ENCODE measurements at places on chromosomes 16 and 17. TPM values are rescaled to one million over a fixed set of nuclear protein-coding genes. Genes with fewer than 3 reads are reported as not detected.

DNA sequence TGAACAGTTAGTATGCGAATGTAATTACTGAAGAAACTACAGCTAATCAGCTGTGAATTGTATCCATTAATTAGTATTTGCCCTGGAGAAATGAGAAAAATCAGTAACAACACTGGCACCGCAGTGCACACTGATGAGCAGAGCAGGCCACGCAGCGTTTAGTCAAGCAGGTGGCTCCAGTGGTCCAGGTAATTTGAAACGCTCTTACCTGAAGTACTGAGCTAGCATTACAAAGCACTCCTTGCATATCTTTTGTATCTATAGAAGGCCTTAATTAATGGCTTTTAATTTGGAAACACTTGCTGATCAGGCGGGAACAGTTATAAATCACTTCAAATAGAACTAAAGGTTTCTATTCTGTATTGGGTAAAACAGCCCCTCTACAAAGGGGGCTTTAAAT, 76.4 kb downstream of the TOX3 start:
- no peak overlapping the region for H3K27ac ChIP-seq
- no peaks in the 10 kb centered on the region for H3K36me3 ChIP-seq
- H3K4me3 ChIP-seq, result no peak overlapping the region
- H3K4me1 ChIP-seq, result no peaks in the 10 kb centered on the region
- H3K27me3 ChIP-seq, result no peaks in the 10 kb centered on the region

- H3K36me3 ChIP-seq, result no peaks in the 10 kb centered on the region
- H3K27me3 ChIP-seq, result no peaks in the 10 kb centered on the region
- no peaks in the 10 kb centered on the region for H3K4me1 ChIP-seq
- H3K27ac ChIP-seq, result no peak overlapping the region
Measured at GRCh38 chr17:78946131-78946530, 20.9 kb upstream of the TIMP2 start.

- peak overlapping the region; percentile 81 for H3K27ac ChIP-seq
- no peaks in the 10 kb centered on the region for H3K36me3 ChIP-seq
- peak overlapping the region; percentile 59 for H3K4me3 ChIP-seq
- no peak for DNase-seq
- H3K27me3 ChIP-seq, result no peaks in the 10 kb centered on the region
Measured at GRCh38 chr16:29789775-29790182, 772 bp upstream of the KIF22 start.

DNA sequence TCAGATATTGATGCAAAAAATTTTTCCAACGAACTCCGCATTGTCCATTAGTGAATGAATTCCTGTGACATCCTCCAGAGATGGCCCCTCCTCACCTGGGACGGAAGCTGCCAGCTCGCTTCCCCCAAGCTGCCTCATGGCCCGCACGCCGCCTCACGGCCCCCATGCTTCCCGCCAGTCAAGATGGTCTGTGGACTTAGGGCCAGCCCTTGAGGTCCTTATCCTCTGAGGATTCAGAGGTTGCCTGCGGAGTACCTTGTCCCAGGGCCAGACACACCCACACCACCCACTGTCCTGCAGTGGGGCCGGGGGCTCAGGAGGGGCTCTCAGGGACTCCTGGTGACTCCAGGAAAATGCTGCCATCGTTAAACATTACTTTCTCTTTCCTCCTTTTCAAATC, 73.6 kb downstream of the SEC14L1 start:
- no peak overlapping the region for H3K4me3 ChIP-seq
- H3K27me3 ChIP-seq, result no peaks in the 10 kb centered on the region
- no peak overlapping the region for H3K27ac ChIP-seq
- no peak for DNase-seq

DNA sequence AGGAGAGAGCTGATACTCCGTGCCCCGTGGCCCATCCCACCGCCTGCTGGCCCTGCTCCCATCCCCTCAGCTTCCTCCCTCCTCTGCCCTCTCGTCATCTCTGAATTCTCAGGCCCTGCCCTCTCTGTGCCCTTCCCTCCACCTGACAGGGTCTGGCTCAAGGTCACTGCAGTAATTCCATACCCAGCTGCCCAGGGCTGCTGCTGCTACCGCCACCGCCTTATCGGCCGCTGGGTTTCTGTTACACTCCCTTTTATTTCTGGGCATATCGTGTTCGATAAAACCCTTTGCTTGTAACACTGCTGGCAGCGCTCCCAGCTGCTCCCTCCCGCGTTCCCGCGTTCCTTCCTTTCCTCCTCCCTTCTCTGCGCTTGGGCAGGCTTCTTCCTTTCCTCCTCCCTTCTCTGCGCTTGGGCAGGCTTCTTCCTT, 1.2 kb downstream of the EPN3 start:
- no peak overlapping the region for H3K27ac ChIP-seq
- no peaks in the 10 kb centered on the region for H3K36me3 ChIP-seq
- no peaks in the 10 kb centered on the region for H3K27me3 ChIP-seq
- DNase-seq, result peak; percentile 75
- H3K4me1 ChIP-seq, result no peaks in the 10 kb centered on the region

- no peaks in the 10 kb centered on the region for H3K4me1 ChIP-seq
- no peak overlapping the region for H3K27ac ChIP-seq
- no peak for DNase-seq
- H3K4me3 ChIP-seq, result no peak overlapping the region
- H3K36me3 ChIP-seq, result no peaks in the 10 kb centered on the region
Measured at GRCh38 chr16:88597856-88598491, 27.8 kb downstream of the ZC3H18 start.

GRCh38 chr17:41404024-41404671, 6.7 kb upstream of the KRT31 start:
- H3K36me3 ChIP-seq, result no peaks in the 10 kb centered on the region
- H3K4me1 ChIP-seq, result no peaks in the 10 kb centered on the region
- H3K27me3 ChIP-seq, result no peaks in the 10 kb centered on the region

DNA sequence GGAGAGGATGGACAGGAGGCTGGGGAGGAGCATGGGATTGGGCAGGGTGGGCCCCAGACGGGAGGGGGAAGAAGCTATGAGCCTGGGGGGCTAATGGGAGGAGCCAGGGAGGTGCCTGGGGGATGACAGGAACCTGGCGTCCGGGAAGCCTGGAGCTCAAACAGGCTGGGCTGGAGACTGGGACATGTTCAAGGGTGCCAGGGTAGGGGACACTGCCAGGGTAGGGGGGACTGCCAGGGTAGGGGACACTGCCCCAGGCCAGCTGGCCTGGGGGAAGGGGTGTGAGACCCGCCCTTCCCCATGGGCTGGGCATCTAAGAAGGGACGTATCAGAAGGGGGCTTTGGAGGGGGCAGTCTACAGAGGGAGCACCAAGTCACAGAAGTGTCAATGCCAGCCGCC, 7.0 kb upstream of the FAM83G start:
- H3K4me1 ChIP-seq, result no peaks in the 10 kb centered on the region
- DNase-seq, result no peak
- no peak overlapping the region for H3K4me3 ChIP-seq
- no peaks in the 10 kb centered on the region for H3K36me3 ChIP-seq
- H3K27ac ChIP-seq, result no peak overlapping the region

DNA sequence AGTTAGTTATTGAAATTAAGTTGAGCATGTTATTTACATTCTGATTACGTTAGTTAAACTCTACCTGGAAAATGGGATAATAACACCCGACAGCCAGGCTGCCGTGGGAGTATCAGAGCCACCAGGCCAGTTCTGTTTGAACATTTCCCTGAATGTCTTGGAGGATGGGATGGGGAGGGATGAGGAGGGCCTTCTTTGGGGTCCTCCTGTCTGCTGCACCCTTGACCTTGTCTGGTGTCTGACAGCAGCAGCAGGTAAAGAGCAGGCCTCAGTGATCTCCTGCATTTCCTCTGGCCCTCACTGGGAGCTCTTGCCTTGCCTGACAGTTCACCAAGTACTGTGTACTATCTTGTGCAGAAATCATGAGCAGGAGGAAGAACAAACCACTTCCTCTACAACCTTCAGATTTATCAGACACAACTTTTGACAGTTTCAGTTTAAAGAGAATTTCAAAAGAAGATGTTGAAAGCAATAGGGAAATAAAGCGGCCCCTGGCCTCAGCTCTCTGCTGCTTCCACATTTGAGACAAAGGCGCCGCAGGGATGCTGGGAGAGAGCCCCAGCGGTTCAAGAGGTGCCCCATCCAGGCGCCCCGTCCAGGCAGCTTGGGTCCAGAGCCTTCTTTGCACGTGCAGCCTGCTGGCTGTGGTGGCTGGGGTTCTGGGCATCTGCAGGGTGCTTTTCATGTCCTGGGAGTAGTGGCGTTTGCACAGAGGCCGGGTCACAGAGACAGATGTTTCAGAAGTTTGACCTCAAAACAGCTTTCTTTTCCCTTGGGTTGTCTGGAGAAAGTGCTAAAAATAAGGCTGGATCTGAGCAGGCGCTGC, 25.3 kb downstream of the CMIP start:
- H3K27me3 ChIP-seq, result no peaks in the 10 kb centered on the region
- H3K4me1 ChIP-seq, result peaks cover 14% of the 10 kb centered on the region
- no peaks in the 10 kb centered on the region for H3K36me3 ChIP-seq
- H3K4me3 ChIP-seq, result no peak overlapping the region
- no peak for DNase-seq

- H3K4me1 ChIP-seq, result no peaks in the 10 kb centered on the region
- no peak overlapping the region for H3K27ac ChIP-seq
- H3K4me3 ChIP-seq, result no peak overlapping the region
- H3K27me3 ChIP-seq, result no peaks in the 10 kb centered on the region
- no peak for DNase-seq
Measured at GRCh38 chr16:55184052-55184451, 140.0 kb upstream of the IRX6 start.

- no peaks in the 10 kb centered on the region for H3K27me3 ChIP-seq
- no peak overlapping the region for H3K4me3 ChIP-seq
- H3K36me3 ChIP-seq, result no peaks in the 10 kb centered on the region
Measured at GRCh38 chr17:45770632-45771270, 13.4 kb upstream of the CRHR1 start.

DNA sequence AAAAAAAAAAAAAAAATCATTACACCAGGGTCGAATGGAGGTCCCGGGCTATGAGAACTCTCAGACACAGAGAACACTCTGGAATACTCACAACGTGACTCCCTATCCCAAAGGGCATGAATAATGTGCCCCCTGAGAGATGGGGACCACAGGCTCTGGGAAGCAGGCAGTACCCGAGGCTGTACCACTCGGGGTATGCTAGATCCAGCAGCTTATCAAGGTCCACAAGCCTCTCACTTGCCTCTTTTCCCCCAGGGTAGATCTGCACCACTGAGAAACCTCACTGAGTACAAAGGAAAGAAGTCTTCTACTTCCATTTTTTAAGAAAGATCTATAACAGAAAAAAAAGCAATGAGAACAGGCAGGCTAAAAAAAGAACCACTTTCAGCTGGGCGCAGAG, 40.5 kb downstream of the WDR59 start:
- no peaks in the 10 kb centered on the region for H3K27me3 ChIP-seq
- no peaks in the 10 kb centered on the region for H3K4me1 ChIP-seq
- H3K27ac ChIP-seq, result no peak overlapping the region
- DNase-seq, result no peak
- H3K36me3 ChIP-seq, result no peaks in the 10 kb centered on the region

DNA sequence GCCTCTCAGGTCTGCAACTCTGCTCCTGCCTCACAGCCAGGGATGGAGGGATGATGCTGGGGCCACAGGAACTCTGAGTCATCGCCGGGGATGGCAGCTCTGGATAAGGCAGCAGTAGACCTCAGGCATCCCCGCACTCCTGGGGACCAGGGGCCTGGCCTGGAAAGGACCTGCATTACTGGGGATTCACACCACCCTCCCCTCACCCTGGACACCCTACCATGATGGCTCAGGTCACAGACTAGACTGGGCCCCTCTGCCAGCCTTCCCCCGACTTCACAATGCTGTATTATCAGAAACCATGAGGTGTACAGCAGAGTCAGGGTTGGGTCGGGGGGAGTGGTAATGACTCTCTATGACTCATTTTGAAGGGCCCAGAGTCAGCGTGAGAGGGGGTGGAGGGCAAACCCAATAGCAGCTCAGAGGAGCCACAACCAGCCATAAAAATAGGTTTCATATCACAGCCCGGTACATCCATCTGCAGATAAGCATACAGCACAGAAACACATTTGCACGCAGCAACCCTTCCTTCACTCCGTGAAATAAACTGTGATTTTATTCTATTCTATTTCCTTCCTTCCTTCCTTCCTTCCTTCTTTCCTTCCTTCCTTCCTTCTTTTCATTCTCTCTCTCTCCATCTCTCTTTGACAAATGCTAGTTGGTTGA, 28.8 kb downstream of the DYNLRB2 start:
- no peak for DNase-seq
- no peak overlapping the region for H3K27ac ChIP-seq
- H3K36me3 ChIP-seq, result no peaks in the 10 kb centered on the region
- H3K4me1 ChIP-seq, result no peaks in the 10 kb centered on the region
- H3K27me3 ChIP-seq, result no peaks in the 10 kb centered on the region

DNA sequence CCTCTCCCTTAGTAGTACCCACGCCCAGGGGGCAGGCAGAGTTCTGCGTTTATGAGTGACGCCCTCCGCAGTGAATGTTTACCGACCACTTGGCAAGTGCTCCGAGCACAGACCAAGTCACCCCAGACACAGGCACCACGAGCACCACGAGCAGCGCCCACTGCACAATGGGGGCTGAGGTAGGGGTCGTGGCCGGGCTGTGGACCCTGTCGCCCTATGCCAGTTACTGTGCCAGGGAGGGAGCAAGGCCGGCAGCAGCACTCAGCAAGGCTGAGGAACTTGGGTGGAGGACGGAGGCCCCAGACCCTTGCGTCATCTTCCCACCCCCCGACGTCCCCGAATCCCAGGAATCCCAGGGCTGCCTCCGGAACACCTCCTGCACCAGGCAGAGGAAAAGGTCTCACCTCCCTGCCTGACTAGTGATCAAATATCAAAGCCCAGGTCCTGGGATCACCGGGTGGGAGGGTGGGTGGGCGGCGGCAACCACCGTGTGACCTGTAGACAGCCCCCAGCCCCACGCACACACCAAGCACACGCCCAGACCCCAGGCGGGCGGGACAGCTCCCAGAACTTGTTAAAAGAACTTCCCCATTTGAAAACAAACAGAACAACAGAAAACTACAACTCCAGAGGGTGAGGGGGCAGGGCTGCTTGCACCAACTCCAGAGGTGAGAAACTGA, 5.4 kb downstream of the VASN start:
- no peaks in the 10 kb centered on the region for H3K36me3 ChIP-seq
- no peaks in the 10 kb centered on the region for H3K27me3 ChIP-seq
- H3K4me1 ChIP-seq, result peaks cover 37% of the 10 kb centered on the region
- no peak overlapping the region for H3K4me3 ChIP-seq
- peak overlapping the region; percentile 97 for H3K27ac ChIP-seq

- H3K4me3 ChIP-seq, result no peak overlapping the region
- H3K27me3 ChIP-seq, result no peaks in the 10 kb centered on the region
- DNase-seq, result no peak
Measured at GRCh38 chr17:44581868-44582267, 24.6 kb downstream of the FZD2 start.

- no peaks in the 10 kb centered on the region for H3K4me1 ChIP-seq
- H3K27ac ChIP-seq, result no peak overlapping the region
- DNase-seq, result no peak
- H3K27me3 ChIP-seq, result no peaks in the 10 kb centered on the region
- H3K4me3 ChIP-seq, result no peak overlapping the region
Measured at GRCh38 chr16:27430512-27430911, 28.5 kb downstream of the IL21R start.

GRCh38 chr17:42414704-42415409, 8.2 kb downstream of the CAVIN1 start:
- H3K27ac ChIP-seq, result peak overlapping the region; percentile 60
- DNase-seq, result no peak
- no peak overlapping the region for H3K4me3 ChIP-seq
- peaks cover 23% of the 10 kb centered on the region for H3K4me1 ChIP-seq

GRCh38 chr16:53711390-53711789, 7.4 kb downstream of the FTO start:
- H3K27ac ChIP-seq, result no peak overlapping the region
- no peaks in the 10 kb centered on the region for H3K27me3 ChIP-seq
- H3K4me1 ChIP-seq, result no peaks in the 10 kb centered on the region

The TLCD2 gene
- total RNA-seq, result 0.88 TPM

The PDK2 gene
- 62.6 TPM for total RNA-seq

The ST6GALNAC1 gene
- total RNA-seq, result 11.8 TPM

The TBC1D28 gene
- total RNA-seq, result not detected

The IRF8 gene
- 17.3 TPM for total RNA-seq

The MT1M gene
- total RNA-seq, result not detected

The SMPD3 gene
- under 0.01 TPM for total RNA-seq

The MTSS2 gene
- 11.2 TPM for total RNA-seq

The RAB34 gene
- total RNA-seq, result 411 TPM

The KRT20 gene
- 0.83 TPM for total RNA-seq

The PLCD3 gene
- 13.3 TPM for total RNA-seq

Data from uterus (tissue), 4 donors.